ENCODE measurements at places on chromosomes 2 and 18.

DNA sequence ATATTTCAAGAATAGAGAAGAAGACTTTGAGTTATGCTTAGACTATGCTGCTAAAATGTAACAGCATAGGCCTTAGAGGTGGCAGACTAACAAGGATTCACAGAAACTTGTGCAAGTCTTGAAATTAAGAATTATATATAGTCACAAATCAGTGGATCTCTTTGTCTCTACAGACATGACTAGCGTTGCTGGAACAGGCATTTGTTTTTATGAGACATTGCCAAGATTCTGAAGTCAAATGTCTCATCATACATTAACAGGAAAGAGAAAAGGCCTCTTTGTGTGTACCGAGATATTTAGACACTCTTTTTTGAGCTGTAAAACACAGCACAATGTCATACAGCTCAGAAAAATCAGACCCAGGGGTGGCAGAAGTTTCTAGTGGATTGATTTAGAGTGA is 207.1 kb downstream of the TMX3 start:
- DNase-seq, result no peak

DNA sequence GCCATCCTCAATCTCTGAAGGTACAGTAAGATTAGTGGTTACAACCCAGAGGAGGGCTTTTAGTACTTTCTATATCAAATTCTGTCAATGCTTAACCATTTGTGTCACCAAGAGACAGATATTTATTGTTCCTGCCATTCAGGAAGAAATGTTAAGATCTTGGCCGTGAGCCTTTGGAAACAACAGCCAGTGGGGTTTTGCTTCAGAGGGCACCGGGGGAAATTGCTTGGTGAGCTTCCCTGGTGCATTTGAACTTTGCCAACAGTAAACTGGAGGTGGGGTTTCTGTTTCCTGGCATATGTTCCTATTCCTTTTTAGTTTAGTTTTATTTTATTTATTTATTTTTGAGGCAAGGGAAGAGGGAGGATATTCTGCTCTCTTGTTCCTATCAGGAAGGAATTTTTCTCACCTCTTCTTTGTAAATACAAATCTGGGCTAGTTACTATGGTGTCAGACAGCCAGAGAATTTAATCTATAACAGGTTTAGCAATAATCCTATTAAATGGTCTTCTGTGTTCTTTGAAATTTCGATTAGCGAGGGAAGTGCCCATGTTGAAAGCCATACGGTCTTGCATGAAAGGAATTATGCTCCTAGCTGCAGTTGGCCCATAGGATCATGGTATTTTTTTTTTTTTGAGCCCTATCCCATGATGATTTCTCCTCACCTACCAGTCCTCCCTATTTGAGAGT is 95.7 kb downstream of the MAIP1 start:
- no peak for DNase-seq

- DNase-seq, result no peak
These were observed 151.4 kb downstream of the CD8B2 start for GRCh38 chr2:106638580-106638979.

GRCh38 chr2:120323807-120324399 is 22.0 kb upstream of the INHBB start:
- DNase-seq, result no peak

DNA sequence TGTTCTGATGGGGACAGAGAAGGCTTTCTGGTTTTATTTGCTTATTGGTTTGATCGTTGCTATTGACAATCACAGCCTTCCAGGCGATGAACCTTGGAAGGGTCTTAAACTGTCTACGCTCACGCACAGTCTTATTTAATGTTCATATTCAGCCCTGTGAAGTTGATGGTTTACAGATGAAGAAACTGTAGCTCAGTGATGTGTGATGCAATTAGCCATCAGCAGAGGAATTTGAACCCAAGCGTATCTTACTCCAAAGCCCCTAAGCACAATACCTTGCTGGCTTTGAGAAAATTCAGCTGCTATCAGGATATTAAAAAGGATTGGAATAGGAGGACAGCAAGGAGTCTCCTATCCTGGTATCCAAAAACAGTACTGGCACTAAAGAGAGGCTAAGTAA is 98.3 kb upstream of the STPG4 start:
- no peak for DNase-seq

DNA sequence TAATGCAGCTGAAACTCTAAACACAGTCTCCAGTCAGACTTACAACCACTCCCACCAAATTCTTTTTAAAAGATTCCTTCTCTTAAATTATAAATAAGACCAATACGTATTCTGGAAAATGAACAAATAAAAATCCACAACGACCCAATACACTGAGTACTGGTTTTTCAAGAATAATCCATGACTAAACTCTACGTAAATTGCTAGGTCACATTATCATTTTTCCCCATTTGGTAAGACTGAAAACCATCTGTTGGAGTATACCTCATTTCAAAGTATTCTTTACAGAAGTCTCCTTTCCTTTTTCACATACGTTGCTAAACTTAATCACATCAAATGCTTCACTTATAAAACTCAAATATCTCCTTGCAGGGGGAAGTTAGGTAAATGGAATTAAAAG is 6.0 kb downstream of the ZNF516 start:
- DNase-seq, result no peak

GRCh38 chr2:184610891-184611290 is 12.6 kb downstream of the ZNF804A start:
- DNase-seq, result no peak

DNA sequence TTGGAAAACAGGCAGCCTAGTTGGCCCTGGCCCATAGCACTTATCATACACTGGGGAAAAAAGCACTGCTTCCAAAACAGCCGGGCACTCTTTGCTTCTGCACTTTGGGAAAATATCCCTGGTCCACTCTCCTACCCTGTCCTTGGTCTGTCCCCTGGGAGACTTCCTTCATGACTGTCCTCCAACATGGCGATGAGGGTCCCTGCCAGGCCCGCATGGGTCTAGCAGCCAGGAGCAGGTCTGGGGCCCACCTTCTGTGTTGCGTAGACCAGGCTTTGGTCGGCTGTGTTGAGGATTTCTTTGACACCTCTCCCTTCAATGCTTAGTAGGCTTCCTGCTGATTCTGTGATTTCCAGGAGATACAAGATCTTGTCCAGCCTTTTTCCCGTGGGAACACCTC is 12.2 kb downstream of the KCNF1 start:
- DNase-seq, result no peak
